ENCODE measurements at places on chromosomes 12 and 14.
A peak's percentile ranks its signal among the peaks of the same experiment; 100 is the strongest.

- DNase-seq, result peak; percentile 71
These were observed 144.0 kb downstream of the ADAMTS20 start for GRCh38 chr12:43407816-43408645.

- no peak for DNase-seq
These were observed 597.9 kb downstream of the VRK1 start for GRCh38 chr14:97395068-97395467.

DNA sequence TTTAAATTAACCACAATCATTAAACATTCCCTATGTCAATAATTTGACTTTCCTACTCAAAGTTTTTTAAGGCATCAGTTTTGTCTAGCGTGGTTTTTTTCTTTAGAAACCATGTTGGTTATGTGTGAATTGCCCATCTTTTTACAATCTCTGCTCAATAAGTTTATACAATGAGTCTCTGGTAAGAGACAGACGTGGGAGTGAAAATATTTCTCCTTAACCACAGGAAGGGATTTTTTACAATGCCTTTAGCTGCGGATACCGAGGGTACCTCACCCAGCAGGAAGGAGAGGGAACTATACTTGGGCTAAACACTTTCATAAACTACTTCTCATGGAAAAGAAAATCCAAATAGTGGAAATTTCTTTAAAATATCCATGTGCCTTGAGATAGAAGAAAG, 191.4 kb upstream of the BCL2L14 start:
- peak; percentile 60 for DNase-seq

GRCh38 chr12:69553628-69554248, 31.5 kb upstream of the CCT2 start:
- DNase-seq, result peak; percentile 66

GRCh38 chr14:52048641-52049204, 20.1 kb downstream of the NID2 start:
- peak; percentile 60 for DNase-seq

- DNase-seq, result no peak
These were observed 88.9 kb downstream of the TXNDC16 start for GRCh38 chr14:52463375-52463774.

GRCh38 chr14:47269756-47270492, 405.5 kb downstream of the MDGA2 start:
- peak; percentile 79 for DNase-seq

DNA sequence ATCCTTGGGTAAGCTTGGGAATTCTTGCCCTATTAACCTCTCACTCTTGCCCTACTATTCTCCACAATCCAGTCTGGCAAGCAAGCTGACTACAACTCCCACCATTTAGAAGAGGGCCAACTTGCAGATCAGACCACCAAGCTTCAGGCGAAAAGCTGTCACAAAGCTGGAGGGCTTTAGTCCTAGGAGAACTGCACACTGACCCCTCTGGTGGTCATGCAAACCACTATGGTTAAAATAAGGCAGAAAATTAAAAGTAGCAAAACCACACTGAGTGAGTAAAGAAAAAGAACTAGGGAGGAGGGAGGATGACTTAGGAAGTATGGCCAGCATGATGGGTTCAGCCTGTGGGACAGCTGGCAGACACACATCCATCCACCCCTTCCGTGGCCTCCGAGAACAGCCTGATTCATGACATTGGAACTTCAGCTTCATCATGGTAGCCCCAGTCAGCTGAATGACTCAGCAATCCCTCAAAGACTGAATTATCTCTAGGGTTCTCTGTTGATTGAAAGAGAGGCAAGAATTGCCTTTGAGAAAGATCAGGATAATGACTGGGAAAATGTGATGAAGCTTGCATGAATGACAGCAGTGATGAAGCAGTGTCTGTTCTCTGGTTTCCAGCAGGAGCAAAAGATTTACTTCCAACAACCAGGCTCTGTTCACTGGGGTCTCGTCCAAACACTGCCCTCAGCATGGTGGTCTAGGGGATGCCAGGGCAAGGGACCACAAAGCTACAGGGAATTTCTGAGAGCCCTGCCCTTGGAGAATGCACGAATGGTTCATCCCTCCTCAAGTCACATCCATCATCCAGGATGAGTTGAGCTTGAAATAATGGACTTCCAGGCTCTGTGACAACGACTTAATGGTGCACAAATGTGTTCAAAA, 24.4 kb downstream of the PITPNM2 start:
- DNase-seq, result peak; percentile 100

DNA sequence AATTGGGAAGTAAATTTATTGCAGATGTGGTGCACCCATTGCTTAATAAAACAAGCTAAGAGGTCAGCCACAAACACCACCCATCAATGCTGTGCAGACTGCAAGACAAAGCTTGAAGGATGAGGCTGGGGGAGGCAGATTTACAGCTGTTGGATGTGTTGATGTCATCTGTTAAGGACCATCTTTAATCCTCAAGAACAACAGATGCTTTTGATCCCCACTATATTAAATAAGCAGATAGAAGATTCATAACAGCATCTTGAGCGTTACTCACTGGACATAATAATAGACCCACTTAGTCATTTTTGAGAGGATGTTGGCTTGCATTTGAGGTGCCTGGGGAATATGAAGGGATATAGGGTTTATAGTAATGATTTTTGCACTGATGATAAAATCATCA, 58.8 kb downstream of the GPR68 start:
- DNase-seq, result peak; percentile 32

DNA sequence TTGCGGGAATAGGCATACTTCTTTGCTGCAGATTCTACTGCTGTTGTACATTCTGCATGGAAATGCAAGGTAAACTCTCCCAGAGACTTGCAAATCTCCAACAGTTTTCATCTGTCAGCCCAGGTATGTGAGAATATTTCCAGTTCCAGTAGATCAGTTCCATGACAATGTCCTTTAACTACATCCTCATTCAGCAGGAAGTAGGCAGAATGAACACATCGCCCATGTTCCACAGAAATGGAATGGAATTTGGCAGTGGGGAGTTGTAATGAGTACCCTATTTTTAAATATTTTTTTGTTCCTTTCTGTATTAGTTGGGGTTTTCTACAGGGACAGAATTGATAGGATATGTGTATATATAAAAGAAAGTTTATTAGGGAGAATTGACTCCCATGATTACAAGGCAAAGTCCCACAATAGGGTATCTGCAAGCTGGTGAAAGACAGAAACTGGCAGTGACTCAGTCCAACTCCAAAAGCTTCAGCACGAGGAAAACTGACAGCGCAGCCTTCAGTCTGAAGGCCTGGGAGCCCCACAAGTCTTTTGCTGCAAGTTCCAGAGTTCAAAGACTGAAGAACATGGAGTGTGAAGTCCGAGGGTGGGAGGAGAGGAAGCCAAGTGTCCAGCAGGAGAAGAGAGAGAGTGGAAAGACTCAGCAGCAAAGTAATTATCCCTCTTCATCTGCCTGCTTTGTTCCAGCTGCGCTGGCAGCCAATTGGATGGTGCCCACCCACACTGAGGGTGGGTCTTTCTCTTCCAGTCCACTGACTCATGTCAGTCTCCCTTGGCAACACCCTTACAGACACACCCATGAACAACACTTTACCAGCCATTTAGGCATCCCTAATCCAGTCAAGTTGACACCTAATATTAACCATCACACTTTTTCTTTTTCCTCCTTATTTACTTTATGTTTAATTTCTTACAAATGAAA, 110.4 kb upstream of the SCAF11 start:
- DNase-seq, result no peak

GRCh38 chr12:41108032-41108431, 80.1 kb upstream of the PDZRN4 start:
- DNase-seq, result no peak

GRCh38 chr12:120497524-120498150, 1.7 kb downstream of the DYNLL1 start:
- no peak for DNase-seq

GRCh38 chr12:106645074-106645421, 62.2 kb downstream of the RFX4 start:
- DNase-seq, result no peak

- no peak for DNase-seq
These were observed 553.1 kb downstream of the DIO2 start for GRCh38 chr14:79658221-79658620.

GRCh38 chr12:105485921-105486320, 155.4 kb downstream of the C12orf75 start:
- DNase-seq, result peak; percentile 21

DNA sequence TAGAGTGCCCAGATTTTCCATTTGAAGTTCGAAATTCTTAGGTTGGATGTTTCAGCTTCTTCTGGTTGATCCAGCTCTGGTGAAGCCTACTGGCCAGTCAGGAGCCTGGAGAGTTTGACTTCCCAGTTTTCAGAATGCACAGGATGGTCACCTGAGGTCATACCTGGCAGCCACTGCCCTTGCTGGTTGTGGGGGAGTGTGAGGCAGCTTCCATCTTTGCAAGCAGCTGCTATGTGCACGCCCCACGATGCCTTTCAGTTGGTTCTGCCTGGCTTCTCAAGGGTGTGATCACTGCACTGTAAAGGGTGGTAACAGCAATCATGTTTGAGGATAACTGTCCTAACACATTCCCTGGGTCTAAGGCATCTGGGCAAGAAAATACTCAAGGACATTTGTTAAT, 15.4 kb downstream of the CCDC92 start:
- no peak for DNase-seq

DNA sequence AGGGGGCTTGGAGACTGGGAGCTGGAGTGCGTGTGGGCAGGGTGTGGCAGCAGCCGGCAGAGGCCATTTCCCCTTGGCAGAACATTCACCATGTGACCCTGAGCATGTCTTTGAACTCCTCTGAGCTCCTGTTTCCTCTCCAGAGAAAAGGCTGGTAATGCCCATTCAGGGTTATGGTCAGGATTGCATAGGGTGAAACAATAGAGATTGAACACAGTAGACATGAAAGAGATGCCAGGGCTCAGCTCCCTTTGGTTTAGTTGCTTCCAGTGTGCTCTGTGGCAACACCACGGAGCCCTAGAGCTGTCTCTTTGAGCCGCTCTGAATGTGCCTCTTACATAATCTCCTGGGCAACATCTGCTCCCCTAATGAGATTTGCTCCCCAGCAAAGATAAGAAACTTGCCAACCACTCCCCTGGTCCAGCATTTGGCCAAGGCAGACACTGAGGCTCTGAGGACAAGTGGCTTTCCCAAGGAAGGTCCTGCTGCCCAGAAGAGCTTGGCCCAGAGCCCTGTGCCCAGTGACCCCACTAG, 4.6 kb downstream of the IFI27 start:
- no peak for DNase-seq

GRCh38 chr14:69528930-69529329, 44.4 kb downstream of the PLEKHD1 start:
- DNase-seq, result no peak

DNA sequence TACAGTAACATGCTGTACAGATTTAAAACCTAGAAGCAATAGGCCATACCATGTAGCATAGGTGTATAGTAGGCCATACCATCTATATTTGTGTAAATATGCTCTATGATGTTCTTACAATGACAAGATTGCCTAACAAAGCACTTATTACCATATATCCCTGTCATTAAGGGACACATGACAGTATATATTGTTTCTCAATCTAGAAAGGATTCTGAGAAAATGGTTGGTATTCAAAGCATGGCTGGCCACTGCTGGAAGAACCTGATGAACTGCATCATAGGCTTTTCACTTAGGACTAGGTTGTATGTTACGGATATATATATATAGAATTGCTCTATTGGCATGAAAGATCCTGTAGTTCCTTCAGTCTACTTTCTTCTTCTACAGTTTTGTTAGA, 125.2 kb upstream of the SLC38A2 start:
- DNase-seq, result no peak

DNA sequence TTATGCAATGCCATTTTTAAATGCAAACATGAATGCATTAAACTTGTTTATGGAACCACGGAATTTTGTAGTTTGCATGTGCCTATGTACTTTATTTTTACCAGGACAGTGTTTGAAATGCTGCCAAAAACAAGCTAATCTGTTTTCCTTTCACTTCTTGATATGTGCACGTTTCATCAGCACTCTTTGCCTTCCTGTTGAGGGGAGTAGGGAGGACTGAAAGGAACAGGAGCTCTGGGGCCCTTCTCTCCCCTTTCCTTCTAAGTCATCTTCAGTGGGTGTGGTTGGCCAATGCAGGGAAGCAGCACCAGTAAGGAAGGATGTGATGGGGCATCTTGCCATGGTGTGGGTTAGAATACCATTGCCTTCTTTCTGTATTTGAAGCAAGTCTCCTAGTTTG, 12.1 kb upstream of the PPP4R4 start:
- DNase-seq, result no peak

GRCh38 chr12:41479426-41479825, 291.3 kb downstream of the PDZRN4 start:
- DNase-seq, result no peak

DNA sequence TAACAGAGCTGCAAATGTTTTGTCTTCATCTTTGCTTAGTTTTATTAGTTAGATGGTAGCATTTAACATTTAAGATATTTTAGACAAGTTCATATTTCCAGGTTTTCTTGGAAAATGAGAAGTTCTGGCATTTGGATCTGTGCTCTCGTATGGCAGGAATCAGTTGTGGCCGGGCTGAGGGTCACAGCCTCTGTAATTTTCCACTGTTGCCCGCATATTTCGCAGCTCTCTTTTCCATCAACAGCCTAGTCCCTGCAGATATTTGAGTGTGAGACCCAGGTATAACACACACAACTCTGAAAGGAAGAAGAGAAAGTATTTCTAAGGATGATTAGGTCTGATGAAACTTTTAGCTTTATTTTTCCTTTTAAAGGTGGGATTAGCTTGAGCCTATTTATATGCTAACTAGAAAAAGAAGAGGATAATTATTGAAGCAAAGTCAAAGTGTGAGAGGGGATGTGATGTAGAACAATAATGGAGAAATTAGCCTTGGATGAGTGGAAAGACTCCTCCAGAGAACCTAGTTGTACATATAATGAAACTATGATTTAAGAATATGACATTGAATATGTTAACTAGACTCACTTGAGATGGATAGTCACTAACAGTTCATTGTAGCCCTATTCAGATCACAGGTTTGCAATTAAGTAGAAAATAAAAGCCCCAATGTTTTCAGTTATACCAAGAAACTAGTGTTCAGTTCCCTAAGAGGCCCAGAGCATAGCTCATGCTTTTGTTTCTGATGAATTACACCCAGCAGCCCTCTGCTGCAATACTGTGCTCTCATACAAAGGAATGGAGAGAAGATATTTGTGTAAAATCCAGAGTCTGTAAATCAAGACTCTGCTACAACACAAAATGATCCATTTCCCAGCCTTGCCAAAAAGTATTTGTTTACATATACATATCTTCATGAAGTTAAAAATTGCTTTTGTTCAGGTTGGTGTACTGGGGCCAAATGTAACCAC, 158.4 kb downstream of the C12orf50 start:
- DNase-seq, result no peak

DNA sequence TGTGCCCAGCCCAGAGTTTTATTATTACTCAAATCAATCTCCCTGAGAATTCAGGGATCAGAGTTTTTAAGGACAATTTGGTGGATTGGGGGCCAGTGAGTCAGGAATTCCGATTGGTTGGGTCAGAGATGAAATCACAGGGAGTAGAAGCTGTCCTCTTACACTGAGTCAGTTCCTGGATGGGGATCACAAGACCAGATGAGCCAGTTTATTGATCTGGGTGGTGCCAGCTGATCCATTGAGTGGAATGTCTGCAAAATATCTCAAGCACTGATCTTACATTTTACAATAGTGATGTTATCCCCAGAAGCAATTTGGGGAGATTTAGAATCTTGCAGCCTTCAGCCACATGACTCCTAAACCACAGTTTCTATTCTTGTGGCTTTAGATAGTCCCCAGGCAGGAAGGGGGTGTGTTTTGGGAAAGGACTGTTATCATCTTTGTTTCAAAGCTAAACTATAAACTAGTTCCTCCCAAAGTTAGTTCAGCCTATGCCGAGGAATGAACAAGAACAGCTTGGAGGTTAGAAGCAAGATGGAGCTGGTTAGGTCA, 89.1 kb upstream of the CNOT2 start:
- DNase-seq, result peak; percentile 2
